Peyer's patch (tissue), 4 donors: ENCODE measurements at places on chromosomes 12 and 14. TPM values are rescaled to one million over a fixed set of nuclear protein-coding genes. Genes with fewer than 3 reads are reported as not detected.
A peak's percentile ranks its signal among the peaks of the same experiment; 100 is the strongest.

BICDL1 gene
- 9.1 TPM for total RNA-seq

SRRM4 gene
- total RNA-seq, result not detected

ZBTB39 gene
- total RNA-seq, result 3.2 TPM

DNA sequence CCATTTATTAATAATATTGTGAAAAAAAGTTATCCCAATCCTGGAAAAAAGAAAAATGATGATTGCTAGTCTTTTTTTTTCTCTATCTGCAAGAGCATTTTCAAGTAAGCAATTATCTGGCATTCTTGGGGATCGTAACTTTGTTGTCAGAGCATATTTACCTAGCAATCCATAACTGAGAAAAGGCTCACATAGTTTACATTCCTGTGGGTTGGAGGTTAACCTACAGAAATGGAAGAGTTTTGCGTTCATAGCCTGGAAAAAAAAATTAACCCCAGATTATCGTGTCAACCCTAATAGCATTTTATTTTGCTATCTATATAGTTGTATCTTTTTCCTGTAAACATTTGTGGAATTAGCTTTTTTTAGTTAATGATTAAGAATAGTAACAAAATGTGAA lies 292.3 kb downstream of the DAD1 start:
- no peak for DNase-seq
- no peaks in the 10 kb centered on the region for H3K4me1 ChIP-seq
- H3K27ac ChIP-seq, result no peak overlapping the region
- no peaks in the 10 kb centered on the region for H3K27me3 ChIP-seq
- no peaks in the 10 kb centered on the region for H3K36me3 ChIP-seq

GRCh38 chr12:111864913-111865312 lies 22.9 kb downstream of the MAPKAPK5 start:
- no peak overlapping the region for H3K27ac ChIP-seq
- no peaks in the 10 kb centered on the region for H3K4me1 ChIP-seq
- H3K27me3 ChIP-seq, result no peaks in the 10 kb centered on the region
- DNase-seq, result no peak
- H3K4me3 ChIP-seq, result no peak overlapping the region

DNA sequence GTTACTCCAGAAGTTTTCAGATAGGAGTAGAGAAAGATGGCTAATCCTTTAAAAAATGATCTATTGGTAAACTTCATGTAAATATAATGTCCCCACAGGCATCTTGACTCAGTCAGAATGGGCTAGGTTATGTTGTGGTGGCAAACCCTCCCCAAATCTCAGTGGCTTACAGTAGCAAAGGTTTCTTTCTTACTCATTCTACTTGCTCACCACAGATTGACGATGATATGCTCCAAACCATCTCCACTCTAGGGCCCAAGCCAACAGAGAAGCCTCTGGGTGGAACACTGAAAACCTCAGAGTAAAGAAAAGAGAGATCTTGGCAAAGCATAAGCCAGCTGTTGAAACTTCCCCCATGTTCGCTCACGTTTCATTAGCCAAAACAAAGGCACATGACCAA lies 146.4 kb downstream of the EMP1 start:
- no peaks in the 10 kb centered on the region for H3K27me3 ChIP-seq
- H3K4me3 ChIP-seq, result no peak overlapping the region
- H3K36me3 ChIP-seq, result no peaks in the 10 kb centered on the region
- H3K27ac ChIP-seq, result no peak overlapping the region
- H3K4me1 ChIP-seq, result no peaks in the 10 kb centered on the region

DNA sequence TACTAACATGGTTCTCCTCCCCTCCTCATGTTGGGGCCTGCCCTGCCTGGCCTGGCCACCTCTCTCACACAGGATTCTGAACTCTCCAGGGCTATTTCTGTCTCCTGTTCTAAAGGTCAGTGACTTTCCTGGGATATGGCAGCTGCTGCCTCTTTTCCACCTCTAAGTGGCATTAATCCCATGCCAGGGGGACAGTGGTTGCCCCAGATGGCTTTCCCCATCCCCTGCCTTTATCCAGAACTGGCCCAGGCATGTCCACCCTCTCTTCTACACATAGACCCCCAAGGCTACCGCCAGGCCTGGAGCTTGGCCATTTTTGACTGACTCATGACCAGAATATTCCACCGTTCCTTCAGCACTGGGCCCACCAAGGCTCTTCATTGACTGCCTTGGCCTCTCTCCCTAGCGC lies 90.4 kb downstream of the IRF2BPL start:
- no peaks in the 10 kb centered on the region for H3K27me3 ChIP-seq
- no peaks in the 10 kb centered on the region for H3K4me1 ChIP-seq
- no peak overlapping the region for H3K27ac ChIP-seq
- H3K36me3 ChIP-seq, result no peaks in the 10 kb centered on the region

GRCh38 chr12:26473291-26473690 lies 277.9 kb downstream of the SSPN start:
- peak; percentile 56 for DNase-seq
- peak overlapping the region; percentile 39 for H3K27ac ChIP-seq
- no peaks in the 10 kb centered on the region for H3K27me3 ChIP-seq

DNA sequence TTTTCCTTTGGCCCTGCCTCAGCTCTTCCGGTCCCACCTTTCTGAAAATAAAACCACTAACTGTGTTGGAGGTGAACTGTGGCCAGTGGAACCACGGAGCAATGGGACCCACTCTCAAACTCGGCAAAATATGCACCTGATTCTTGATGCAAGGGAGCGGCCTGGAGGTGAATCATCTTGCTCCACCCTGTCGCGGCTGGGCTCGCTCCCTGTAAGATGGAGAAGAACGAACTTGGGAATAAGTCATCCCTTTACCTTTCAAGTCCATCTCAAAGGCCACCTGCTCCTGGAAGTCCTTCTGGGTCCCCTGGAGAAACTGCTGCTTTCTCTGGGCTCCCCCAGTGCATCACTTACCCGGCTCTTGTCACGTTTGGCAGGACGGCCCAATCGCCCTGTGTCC lies 309.9 kb downstream of the BCL11B start:
- H3K4me3 ChIP-seq, result no peak overlapping the region
- no peaks in the 10 kb centered on the region for H3K4me1 ChIP-seq
- H3K27ac ChIP-seq, result no peak overlapping the region
- no peaks in the 10 kb centered on the region for H3K27me3 ChIP-seq
- no peaks in the 10 kb centered on the region for H3K36me3 ChIP-seq
- DNase-seq, result no peak

DNA sequence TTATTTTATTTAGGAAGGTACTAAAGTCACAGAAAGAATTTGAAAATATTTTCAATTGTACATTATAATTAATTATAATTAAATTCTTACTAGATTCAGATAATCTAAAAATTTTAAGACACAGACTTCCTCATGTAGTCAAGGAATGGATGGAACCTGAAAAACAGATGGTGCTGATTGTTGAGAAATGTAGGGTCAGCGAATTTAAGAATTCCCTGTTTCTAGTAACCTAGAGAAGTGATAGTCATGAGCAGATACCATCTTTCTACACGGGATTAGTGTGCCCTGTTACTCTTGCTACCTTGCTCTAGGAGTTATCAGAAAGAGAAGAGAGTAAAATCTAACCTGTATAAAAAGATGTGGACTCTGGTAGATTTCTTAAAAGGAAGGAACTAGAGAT lies 37.5 kb upstream of the PTHLH start:
- no peak overlapping the region for H3K4me3 ChIP-seq
- no peaks in the 10 kb centered on the region for H3K36me3 ChIP-seq
- no peak for DNase-seq
- no peaks in the 10 kb centered on the region for H3K4me1 ChIP-seq

GRCh38 chr12:109795023-109795422 lies 38.2 kb downstream of the TRPV4 start:
- H3K4me3 ChIP-seq, result no peak overlapping the region
- no peaks in the 10 kb centered on the region for H3K4me1 ChIP-seq
- no peak overlapping the region for H3K27ac ChIP-seq
- no peak for DNase-seq
- no peaks in the 10 kb centered on the region for H3K36me3 ChIP-seq

DNA sequence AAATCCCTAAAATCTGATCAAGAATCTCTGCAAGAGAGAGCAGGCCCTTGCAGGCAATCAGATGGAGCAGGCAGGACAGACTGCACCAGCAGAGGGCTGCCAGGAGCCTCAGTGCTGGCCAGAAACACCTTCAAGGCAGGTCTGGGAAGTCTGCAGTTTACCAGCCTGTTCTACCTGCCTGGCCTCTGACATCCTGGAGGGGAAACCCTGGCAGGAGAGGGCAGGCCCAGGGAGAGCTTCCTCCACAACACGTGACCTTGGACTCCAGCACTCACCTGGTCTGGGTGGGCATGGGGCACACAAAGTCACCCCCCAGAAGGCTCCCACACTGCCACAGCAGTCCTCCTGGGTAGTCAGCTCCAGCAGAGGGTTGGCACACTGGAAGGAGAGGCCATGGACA lies 56.0 kb downstream of the ISCA2 start:
- peaks cover 5% of the 10 kb centered on the region for H3K4me1 ChIP-seq
- no peak for DNase-seq
- H3K36me3 ChIP-seq, result no peaks in the 10 kb centered on the region
- H3K27ac ChIP-seq, result no peak overlapping the region
- H3K27me3 ChIP-seq, result no peaks in the 10 kb centered on the region

DNA sequence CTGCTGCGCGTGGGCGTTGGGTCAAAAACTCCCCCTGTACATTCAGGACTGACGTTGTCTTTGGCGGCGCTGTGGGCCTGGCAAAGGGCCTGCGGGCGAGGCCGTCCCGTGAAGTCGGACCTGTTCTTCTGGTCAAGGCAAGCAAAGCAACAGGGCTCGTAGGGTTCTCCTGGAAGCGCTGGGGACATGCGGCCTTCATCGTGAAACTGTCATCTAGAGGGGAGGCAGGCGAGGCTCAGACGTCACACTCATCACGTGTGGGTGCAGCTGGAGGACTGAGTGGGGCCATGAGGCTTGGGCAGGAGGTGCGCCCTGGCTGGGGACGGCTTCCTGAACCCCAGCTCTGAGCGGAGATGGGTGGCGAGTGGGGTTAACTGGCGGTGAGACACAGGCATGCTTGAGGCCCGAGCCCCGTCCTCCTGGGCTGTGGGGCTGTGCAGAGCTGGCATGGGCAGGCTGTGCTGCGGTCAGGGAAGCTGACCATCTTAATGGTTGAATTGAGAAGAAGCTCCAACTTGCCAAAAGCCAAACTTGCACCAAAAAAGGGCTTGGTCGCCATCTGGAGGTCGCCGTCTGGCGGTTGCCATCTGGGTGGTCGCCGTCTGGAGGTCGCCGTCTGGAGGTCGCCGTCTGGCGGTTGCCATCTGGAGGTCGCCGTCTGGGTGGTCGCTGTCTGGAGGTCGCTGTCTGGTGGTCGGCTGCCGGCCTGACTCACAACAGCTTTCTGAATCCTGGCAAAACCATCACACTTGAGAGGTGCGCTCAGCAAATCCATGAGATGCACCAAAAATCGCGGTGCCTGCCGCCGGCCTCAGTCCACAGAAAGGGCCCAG lies 66.2 kb downstream of the NOC4L start:
- H3K36me3 ChIP-seq, result no peaks in the 10 kb centered on the region
- no peaks in the 10 kb centered on the region for H3K27me3 ChIP-seq

DNA sequence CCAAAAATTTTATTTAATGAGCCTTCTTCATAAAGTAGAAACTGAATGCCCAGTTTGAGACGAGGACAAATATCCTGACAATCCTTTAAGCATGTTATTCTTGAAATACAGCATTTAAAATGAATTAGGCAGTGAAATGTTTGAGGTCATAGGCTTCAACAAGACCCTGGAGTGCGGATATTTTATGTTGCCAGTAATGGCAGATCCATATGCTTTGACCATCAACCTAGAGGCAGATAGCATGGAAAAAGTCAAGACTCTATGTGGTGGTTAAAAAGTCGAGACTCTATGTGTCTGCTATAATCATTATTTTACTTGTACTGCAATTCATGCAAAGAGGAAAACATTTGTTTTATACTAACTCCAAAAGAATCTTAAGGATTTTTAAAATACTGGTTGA lies 2.0 kb upstream of the MAP4K5 start:
- H3K27ac ChIP-seq, result no peak overlapping the region
- DNase-seq, result no peak
- H3K27me3 ChIP-seq, result no peaks in the 10 kb centered on the region
- H3K4me3 ChIP-seq, result no peak overlapping the region

GRCh38 chr14:105470350-105471296 lies 4.0 kb upstream of the CRIP2 start:
- peaks cover 41% of the 10 kb centered on the region for H3K36me3 ChIP-seq
- no peak overlapping the region for H3K4me3 ChIP-seq
- no peaks in the 10 kb centered on the region for H3K4me1 ChIP-seq

DNA sequence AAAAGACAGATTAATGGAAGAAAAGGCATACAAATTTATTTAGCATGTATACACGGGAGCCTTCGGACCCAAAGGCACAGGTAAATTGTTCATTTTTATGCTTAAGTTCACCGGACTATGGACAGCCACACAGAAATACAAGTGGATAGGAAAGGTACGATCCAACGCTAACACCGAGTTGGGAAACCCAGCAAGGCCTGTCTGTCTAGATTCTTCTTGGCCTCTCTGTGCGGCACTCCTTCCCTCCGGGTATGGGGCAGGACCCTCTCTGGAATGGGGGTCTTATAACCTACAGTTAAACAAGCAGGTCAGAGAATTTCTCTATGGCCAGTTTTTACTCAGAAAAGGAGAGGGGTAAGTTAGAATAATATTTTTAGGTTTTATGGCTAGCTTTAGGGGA lies 23.4 kb upstream of the ZDHHC17 start:
- H3K4me1 ChIP-seq, result no peaks in the 10 kb centered on the region
- DNase-seq, result no peak
- H3K36me3 ChIP-seq, result no peaks in the 10 kb centered on the region
- H3K27me3 ChIP-seq, result no peaks in the 10 kb centered on the region

- H3K36me3 ChIP-seq, result no peaks in the 10 kb centered on the region
- H3K27me3 ChIP-seq, result no peaks in the 10 kb centered on the region
Measured at GRCh38 chr12:77314378-77315052, 249.1 kb upstream of the E2F7 start.

GRCh38 chr14:81447021-81447764 lies 47.1 kb upstream of the STON2 start:
- no peaks in the 10 kb centered on the region for H3K27me3 ChIP-seq
- H3K27ac ChIP-seq, result no peak overlapping the region
- H3K4me3 ChIP-seq, result no peak overlapping the region
- H3K4me1 ChIP-seq, result no peaks in the 10 kb centered on the region
- no peaks in the 10 kb centered on the region for H3K36me3 ChIP-seq
- no peak for DNase-seq

- no peaks in the 10 kb centered on the region for H3K27me3 ChIP-seq
- H3K4me1 ChIP-seq, result no peaks in the 10 kb centered on the region
- peak overlapping the region; percentile 79 for H3K4me3 ChIP-seq
- peak overlapping the region; percentile 25 for H3K27ac ChIP-seq
- H3K36me3 ChIP-seq, result no peaks in the 10 kb centered on the region
- DNase-seq, result no peak
Measured at GRCh38 chr12:98595243-98595988, 1.9 kb downstream of the SLC25A3 start.
